Stimulated activated CD4-positive, alpha-beta T cell treated with anti-CD3 and anti-CD28 coated beads, TNF-alpha, amount 100 ng/mL, for 24 hours (primary cell): ENCODE measurements at places on chromosomes 16 and 17.

DNA sequence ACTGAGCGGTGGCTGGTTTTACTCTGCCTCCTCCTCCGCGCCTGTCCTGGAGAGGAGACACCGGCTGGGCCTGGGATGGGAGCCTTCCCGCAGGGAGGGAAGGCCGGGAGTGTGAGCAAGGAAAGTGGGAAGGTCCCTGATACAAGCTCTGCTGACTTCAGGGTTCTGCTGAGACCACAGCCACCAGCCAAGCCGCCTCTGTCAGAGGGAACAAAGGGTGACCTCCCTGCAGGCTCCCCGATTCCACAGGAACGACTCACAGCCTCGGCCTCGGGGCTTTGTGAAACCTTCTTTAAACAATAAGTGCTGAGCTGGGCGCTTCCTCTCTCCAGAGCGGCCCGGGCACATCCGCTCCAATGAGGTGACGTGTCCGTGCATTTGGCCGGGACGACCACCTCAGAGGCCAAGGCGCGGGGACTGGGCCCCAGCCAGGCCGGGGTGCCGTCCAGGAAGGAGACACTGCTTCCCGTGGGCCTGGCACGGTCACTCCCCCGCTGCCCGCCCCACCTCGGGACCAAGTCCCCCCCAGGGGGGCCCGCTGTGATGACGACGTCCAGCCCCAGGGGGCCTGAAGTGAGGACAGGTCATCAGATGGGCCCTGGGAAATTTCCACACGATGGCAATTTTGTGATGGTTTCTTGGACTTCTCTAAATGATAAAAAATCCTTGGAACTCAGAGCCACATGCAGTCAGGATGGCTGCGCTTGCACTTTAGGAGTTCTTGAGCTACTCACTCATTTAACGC, 11.8 kb upstream of the CIBAR2 start:
- DNase-seq, result no peak

DNA sequence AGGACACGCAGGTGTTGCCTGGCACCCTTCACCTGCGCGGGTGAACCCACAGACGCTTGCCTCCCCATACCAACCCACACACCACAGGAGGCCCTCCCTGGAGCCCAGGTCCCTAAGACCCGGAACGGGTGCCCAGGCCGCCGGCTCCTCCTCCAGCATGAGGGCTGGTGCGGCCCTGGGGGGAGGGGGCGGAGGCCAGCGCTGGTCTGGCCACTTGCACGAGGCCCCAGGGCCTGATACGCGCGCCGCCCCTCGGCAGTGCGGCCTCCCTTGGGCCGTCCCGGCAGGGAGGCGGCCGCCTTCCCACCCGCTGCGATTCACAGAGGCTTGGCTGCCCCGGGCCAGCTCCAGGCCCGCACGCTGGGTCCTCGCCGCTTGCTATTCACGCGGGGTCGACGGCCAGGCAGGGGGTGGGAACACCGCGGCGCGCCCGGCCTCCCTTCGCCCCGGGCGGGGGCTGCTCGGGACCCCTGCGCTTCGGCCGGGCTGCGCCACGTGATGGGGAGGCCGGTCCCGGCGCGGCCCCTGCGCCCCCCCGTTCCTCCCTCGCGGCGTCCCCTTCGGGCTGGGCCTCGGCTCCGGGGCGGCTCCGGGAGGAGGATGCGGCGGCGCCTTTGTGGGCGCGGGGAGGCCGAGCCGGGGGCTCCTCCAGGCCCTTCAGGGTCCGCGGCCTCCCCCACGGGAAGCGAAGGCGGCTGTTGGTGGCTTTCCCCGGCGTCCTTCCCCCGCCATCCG, 685 bp downstream of the FASN start:
- DNase-seq, result no peak

DNA sequence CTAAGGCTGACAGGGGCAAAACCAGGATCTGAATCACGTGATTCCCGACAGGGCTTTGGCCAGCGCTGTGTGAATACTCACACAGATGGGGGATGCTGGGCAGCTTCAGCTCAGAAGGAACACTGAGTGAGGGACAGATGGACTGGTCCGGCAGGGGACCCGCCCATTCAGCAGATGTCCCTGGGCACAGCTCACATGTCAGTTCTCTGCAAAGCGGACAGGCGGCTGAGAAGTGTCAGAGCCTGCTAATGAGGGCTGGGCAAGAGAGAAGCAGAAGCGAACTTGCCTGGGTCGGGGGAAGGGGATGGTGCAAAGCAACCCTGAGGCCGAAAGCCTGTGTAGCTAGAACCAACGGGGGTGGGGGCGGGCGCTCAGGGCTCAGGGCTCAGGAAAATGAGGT, 11.9 kb upstream of the GLIS2 start:
- no peak for DNase-seq

GRCh38 chr17:78338486-78339259, 21.2 kb downstream of the SOCS3 start:
- no peak for DNase-seq

DNA sequence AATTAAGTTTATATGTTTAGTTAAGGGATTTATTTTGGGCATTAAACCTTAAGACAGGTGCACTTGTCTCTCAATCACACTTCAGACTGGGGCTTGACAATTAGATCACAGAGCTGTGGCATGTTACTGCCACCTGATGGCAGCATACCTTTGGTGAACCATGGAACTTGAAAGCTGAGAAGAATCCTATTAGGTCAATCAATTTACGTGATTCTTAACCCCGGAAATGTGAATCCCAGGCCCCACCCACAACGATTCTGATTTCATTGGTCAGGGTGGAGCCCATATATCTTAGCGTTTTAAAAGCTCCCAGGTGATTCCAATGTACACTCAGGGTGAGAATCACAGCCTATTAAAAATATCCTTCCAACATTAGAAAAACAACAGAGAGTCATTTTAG, 91.0 kb downstream of the GSG1L start:
- DNase-seq, result peak; percentile 12

DNA sequence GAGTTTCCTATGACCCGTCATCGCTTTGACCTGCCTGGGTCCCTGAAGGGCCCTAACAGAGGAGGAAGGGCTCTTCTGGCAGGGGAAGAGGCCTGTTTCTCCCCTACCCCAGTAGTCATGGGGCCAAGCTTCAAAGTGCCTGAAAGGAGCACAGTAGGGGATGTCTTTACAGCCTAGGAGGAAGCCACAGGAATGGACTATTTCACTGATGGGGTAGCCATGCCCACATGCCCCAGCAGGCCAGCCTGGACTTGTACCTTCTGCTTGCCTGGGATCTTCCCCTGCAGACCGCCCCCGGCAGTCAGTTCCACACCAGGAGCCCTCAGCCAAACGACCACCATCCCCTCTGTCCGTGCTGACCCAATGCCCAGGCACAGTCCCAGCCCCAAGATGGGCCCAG, 41.8 kb upstream of the PEMT start:
- DNase-seq, result no peak

DNA sequence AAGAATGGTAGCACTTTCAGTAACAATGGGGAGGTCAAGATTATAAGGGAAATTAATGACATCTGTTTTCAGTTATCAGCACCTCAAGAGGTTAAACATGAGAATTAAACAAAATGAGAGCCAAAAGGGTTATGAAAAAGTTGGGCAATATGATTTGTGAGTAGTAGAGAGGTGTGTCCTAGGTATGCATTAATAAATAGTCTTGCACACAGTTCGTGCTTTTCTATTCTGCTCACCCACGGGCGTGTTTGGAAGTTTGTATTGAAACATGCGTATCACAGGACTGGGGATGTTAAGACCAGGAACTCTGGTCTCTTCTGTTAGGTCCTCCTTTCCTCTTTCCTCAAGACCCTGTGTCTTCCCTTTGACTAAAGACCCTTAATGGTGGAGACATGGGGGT, 6.0 kb downstream of the BPTF start:
- DNase-seq, result no peak

DNA sequence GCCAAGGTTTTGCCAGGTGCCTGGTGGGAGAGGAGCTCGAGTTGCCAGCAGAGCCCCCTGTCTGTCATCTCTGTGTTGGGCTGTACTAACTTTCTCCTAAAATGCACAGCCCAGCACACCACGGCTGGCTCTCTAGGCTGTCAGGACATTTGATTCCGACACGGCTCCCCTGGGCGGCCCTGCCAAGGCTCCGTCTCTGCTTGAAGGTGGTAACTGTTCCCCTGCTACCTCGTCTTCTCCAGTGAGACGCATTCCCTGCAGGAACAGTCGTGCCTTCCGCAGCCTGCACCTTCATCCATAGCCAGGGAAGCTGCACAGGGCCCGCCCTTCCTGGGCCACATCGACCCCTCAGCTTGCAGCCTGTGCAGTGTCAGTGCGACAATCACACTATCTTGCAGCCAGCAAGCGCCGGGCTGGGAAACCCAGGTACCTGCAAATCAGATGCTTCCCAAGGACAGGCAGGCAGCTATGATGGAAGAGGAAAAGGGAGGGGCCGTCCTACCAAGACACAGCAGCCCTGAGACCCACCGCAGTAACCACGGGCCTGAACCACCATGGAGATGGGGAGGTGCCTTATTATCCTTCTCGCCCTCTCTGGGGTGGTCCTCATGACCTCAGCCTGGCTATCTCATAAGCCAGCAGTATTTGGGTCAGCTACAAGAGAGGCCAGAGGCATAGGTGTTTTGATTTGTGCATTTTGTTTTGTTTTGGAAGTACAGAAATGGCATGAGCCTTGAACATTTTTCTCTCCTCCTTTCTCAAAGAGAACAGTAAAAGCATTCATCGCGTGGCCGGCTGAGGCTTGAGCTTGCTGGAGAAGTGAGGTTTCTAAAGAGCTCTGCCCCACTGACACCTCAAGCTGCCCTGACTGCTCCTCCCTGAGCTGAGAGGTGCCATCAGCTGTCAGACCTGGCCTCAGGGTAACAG, 361.7 kb upstream of the TNRC6C start:
- DNase-seq, result no peak

DNA sequence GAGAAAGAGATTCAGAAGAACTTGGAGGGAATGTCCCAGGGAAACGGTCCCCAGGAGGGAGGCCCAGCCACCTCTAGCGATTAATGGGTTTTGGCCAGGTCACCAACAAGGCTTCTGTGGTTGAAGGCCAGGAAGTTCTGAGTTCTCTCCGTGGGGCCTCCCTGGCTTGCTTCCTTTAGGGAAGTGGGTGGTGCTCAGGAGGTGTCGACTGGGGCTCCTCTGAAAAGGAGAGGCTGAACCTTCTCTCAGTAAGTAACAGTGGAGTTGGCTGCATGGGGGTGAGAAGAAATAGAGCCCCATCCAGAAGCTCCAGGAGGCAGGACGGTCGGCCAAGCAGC, 77.1 kb upstream of the GSE1 start:
- no peak for DNase-seq

DNA sequence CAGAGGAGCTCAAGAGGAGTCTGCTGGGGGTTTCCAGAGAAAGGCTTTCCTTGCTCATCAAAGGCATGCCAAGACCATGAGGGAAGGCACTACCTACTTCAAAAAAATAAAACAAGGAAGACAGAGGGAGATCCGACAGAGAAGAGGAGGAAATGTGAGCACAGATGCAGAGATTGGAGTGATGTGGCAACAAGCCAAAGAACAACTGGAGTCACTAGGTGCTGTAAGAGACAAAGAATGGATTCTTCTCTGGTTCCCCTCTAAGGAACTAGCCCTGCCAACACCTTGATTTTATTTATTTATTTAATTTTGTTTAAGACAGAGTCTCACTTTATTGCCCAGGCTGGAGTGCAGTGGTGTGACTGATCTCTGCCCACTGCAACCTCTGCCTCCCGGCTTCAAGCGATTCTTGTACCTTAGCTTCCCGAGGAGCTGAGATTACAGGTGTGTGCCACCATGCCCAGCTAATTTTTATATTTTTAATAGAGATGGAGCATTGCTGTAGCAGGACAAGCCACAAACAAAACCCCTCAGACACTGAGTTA, 13.8 kb upstream of the ACSF2 start:
- DNase-seq, result no peak

DNA sequence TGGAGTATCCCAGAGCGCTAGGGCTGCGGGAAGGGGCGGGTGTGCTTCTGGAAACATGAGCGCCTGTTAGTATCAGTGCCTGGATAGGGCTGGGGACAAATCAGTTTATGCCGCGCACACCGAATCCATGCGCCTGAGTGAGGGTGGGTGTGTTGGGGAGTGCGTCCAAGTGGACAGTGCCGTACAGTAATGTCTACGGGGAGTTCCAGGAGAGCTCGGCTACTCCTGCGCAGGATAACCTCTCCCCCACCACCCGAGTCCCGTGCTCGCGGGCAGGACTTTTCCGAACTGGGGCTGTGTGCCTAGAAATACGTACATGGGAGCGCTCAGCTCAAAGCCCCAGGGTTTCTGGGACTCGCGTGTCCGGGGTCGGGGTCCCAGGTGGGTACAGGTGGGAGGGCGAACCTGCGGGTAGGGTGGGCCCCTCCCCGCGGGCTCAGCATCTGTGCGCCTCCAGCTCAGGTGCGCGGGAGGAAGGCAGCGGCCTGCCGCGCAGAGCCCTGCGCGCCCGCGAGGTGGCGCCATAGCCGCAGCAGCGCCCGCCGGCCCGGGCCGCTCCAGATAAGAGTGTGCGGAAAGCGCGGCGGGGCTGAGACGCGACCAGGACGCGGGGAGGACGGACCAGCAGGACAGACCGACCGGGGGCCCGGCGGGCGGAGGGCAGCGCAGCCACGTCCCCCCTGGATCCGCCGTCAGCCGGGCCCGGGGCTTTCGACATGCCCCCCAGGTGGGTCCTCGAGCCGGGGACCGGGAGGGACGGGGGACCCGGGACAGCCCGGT, at the start of gene HIC1:
Gene HIC1 (plus strand): TSS at position 592 of the 780 bp plus-strand sequence. CDS start 1,588 bp downstream, outside the sequence.
- peak; percentile 74 for DNase-seq

DNA sequence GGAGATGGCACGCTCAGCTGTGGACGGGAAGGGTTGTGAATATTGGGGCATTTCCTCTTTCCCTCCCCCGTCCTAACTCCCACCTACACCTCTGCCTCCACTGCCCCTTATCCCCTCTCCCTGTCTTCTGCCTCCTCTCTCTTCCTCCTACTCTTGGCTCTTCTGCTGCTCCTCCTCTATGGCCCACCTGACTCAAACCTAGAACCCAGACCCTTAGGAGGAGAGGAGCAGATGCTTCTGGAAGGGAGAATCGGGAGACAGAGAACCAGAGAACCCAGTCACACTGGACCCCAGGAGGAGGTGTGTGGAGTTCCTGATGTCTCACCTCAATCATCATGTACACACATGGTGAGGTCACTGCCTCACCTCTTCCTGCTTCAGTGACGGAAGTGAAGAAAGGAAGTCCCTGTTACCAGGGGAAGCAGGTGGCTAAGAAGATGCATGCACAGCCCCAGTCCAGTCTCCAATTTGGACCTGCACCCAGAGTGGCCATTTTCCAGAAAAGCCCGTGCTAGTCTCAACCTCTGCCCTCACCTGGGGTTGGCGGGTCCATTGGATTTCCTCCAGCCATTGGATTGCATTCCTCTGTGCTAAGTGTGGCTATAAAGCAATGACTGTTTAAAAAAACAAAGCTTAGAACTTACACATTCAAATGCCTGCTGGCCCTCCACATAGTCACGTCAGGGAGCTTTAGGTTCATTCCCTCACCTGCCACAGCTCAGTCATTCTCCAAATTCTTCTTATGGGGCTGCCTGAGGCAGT, 4.0 kb downstream of the RNF222 start:
- DNase-seq, result no peak

GRCh38 chr17:78041386-78042179, 83.1 kb downstream of the TNRC6C start:
- no peak for DNase-seq
